ENCODE measurements at places on chromosomes 11 and 22.

GRCh38 chr11:108167624-108168023 lies 46.3 kb downstream of the ACAT1 start:
- DNase-seq, result no peak

DNA sequence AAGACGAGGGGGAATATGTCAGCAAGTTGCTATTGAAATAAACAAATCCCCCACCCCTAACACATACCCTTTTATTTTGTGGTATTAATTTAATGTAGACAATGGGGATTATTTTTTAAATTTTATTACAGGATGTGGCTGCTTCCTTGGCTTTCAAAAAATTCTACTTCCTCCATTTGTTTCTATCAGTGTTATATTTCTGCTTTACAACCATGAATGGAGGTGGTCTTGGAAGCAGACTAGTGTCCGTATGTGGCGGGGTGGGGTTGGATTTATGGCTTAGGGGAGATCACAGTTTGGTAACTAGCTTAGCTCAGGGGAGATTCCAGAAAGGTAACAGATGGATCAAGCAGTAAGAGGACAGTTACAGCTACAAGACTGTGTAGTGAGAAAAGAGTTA lies 39.3 kb upstream of the PICALM start:
- no peak for DNase-seq

DNA sequence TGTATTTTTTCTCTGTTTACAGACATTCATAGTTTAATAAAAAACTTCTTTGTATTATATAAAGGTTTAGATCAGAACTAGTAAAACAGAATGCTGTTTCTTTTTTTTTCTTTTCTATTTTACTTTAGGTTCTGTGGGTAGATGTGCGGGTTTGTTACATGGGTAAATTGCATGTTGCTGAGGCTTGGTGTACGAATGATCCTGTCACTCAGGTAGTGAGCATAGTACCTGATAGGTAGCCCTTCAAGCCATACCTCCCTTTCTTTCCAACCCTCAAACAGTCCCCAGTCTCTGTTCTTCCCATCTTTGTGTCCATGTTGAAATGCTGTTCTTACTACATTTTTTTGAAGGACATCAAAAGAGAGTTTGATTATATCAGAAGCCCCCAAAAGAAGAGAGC lies 3.2 kb downstream of the ATM start:
- no peak for DNase-seq

- DNase-seq, result no peak
These were observed 72.0 kb downstream of the RPUSD4 start for GRCh38 chr11:126139111-126140091.

GRCh38 chr11:28323621-28324020 lies 215.4 kb downstream of the METTL15 start:
- DNase-seq, result no peak

GRCh38 chr22:20205964-20206708 lies 55.3 kb upstream of the CCDC188 start:
- peak; percentile 28 for DNase-seq

- no peak for DNase-seq
These were observed 74.4 kb downstream of the WNT11 start for GRCh38 chr11:76131671-76132631.

DNA sequence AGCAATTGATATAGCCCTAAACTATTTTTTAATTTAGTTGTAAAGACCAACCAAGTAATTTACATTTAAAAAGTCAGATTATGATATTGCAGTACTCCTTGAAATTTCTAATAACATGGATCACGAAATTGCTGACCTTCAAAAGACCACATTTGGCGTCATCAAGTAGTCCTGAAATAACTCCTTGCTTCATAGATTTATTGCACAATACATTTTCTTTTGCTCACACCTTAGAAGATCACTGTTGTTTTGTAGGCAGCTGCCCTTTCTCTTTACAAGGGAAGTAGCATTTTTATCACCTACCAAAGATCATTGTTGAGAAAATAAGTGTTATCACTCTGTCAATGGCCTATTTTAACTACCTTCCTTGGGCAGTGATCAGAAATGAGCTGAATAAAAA lies 815.8 kb downstream of the METTL15 start:
- no peak for DNase-seq

- no peak for DNase-seq
These were observed 63.5 kb downstream of the ATM start for GRCh38 chr11:108286370-108286769.

- no peak for DNase-seq
These were observed 1.8 kb upstream of the MUC15 start for GRCh38 chr11:26573896-26574295.

DNA sequence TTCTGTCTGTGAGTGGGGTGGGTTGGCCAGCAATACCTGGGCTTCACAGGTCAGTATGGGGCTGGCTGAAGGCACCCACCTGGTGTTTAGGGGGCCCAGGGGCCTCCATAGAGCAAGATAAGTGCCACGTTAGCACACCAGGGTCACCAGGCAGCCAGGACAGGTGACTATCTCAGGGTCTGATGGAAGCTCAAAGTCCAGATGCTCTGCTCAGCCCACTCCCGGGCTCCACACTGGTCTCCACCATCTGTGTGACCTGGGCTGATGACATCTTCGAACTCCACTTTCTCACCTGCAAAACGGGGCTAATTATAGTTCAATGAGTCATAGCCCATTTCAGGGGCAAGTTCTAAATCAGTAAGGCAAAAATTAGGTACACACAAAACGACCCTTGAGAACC lies 39.4 kb upstream of the PRDM11 start:
- DNase-seq, result no peak

- DNase-seq, result no peak
These were observed 346.6 kb downstream of the TTC28 start for GRCh38 chr22:28333088-28333487.

DNA sequence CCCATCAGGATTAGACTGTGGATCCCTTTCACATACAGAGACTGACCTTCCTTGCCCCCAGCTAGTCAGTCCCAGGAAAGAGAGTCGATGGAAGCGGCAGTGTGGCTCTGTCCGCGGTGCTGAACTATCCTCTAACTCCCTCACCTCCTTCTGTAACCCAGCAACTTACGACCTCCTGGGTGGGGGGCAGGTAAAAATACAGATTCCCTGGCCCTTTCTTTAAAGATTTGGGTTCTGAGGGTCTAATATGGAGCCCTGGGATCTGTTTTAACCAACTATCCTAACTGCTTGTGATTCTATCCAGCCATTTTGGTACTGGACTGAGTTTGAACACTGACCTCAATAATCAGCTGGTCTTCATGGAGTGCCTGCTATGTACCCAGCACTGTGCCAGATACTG lies 23.2 kb downstream of the MFNG start:
- no peak for DNase-seq

GRCh38 chr11:94550513-94550912 lies 6.8 kb downstream of the FUT4 start:
- DNase-seq, result no peak
